ENCODE measurements at places on chromosomes 7 and 10.

- DNase-seq = no peak
Observed at GRCh38 chr10:49163741-49164140, 24.4 kb downstream of the TMEM273 start.

- no peak for DNase-seq
Observed at GRCh38 chr7:136938476-136938875, 70.0 kb downstream of the CHRM2 start.

DNA sequence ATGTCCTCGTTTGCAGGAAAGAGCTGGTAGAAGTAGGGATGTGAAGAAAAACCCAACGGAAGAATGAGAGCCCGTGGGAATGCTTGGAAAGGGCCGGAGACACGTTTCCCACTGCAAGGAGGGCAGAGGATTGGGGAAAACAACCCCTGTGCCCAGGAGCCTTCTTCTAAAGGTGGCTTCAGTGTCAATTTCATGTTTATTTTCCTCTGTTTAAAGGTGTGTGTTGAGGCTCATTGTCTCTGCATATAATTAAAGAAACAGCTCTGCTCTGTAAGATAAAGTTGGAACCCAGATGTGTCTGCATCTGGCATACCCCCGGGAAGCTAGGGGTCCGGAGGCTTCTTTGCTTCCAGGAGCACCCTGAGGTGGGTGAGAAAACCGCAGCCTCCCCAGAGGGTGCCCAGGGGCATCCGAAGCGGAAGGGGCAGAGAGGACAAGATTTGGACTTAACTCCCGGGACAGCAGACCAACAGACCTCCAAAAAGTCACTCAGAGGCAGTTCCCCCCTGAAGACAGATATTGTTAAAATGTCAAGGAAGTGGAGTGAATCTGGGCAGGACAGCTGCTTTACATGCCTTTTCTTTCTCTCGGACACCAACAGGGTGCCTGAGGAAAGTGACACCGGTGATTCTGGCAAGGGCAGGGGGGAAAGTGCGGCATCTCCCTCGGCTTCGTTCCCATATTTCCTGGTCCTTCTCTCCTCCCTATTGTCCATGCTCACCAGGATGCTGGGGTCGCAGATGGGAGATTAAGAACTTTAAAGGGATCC is 8.6 kb upstream of the GATA3 start:
- no peak for DNase-seq

GRCh38 chr10:68871731-68872342 is 29.3 kb upstream of the DDX50 start:
- DNase-seq = peak; percentile 27

- no peak for DNase-seq
Observed at GRCh38 chr10:72344932-72345331, 9.8 kb downstream of the DNAJB12 start.

- DNase-seq = no peak
Observed at GRCh38 chr10:106511917-106512316, 652.6 kb downstream of the SORCS1 start.

DNA sequence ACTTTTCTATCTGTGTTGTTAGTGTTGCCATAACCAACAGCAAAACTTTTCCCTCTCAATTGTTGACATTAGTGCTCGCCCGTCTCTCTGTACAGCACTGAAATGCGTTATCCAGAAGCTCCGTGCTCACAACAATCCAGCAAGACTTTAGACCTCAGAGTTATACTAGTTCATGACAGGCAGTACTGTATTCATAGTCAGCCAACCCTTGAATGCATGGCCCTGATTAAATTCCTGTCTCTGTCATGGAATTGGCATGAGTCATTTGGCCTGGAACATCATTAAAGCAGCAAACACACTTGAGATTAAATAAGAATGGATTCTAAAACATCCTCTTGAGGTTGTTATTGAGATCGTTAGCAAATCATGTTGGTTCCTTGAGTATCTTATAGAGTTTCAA is 405.5 kb upstream of the C7orf33 start:
- no peak for DNase-seq

DNA sequence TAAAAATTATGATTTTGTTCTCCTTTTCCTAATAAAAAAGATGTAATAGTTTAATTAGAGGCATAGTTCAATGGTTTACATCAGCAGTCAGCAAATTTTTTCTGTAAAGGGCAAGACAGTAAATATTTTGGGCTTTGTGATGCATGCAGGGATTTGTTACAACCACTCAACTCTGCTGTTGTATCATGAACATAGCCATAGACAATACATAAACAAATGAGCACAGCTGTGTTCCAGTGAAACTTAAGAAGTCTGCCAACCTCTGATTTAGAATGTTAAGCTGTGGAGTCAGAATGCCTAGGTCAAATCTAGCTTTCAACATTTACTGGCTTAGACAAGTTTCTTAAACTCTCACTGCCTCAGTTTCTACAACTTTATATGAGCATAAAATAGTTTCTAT is 31.6 kb downstream of the ASZ1 start:
- no peak for DNase-seq

DNA sequence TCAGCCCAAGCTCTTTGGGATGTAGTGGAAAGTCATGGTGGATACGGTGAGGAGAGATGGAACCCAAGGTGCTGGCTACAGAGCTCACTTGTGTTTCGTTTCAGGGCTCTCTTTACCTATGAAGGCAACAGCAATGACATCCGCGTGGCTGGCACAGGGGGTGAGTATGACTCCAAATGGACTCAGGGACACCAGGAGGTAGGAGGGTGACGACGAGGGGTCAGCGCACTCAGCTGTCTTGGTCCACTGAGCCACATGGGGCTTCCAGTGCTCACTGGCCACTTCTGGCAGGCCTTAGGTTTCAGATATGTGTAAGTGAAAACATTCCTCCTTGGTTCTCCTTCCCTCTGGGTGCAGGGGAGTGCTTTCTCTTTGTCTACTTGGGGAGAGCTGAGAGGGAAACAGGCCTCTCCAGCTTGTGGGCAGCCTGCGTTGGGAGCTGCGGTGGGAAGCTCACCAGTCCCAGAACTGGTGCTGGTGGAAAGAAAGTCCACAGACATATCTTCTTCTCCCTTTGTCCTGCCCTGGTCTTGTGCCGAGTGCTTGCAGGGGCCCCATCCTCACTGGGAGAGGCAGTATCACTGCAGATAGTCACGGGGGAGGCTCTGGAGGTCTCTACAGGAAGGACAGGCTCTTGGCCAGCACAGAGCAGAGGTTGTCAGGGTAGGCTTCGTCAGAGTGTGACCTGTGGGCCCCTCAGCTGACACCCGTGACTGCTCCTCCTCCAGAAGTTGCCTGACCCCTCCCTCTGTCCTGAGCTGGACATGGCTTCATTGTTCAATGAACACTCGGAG is 5.8 kb downstream of the DBNL start:
- DNase-seq = no peak

GRCh38 chr10:28082316-28082715 is 83.4 kb upstream of the ODAD2 start:
- no peak for DNase-seq

DNA sequence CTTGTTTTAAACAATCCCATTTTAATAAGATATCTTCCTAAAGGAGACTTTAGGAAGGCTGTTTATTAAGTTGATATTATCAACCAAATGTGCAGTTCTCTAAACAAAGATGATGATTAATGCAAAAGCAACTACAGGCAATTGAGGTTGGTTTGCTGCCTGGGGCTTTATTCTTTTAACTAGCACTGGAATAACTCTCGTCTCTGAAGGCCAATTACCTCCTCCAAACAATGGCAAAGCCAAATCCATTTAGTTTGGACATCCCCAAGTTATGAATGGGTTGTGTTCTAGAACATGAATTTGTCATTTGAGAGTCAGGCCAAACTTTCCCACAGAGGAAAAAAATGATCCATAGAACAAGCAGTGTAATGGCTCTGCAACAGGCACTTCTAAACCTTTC is 114.1 kb downstream of the SLC16A9 start:
- no peak for DNase-seq

DNA sequence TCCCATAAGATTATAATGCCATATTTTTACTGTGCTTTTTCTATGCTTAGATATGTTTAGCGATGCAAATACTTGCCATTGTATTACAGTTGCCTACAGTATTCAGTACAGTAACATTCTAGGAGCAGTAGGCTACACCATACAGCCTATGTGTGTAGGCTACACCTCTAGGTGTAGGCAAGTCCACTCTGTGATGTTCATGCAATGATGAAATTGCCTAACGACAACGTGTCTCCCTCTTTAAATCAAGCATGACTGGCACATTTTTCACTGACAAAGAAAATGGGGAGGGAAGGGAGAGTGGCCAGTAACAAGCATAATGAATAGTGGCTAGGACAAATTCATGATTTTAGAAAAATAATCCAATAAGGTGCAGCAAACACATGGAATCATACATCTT is 1.7 kb downstream of the NCAPG2 start:
- no peak for DNase-seq

DNA sequence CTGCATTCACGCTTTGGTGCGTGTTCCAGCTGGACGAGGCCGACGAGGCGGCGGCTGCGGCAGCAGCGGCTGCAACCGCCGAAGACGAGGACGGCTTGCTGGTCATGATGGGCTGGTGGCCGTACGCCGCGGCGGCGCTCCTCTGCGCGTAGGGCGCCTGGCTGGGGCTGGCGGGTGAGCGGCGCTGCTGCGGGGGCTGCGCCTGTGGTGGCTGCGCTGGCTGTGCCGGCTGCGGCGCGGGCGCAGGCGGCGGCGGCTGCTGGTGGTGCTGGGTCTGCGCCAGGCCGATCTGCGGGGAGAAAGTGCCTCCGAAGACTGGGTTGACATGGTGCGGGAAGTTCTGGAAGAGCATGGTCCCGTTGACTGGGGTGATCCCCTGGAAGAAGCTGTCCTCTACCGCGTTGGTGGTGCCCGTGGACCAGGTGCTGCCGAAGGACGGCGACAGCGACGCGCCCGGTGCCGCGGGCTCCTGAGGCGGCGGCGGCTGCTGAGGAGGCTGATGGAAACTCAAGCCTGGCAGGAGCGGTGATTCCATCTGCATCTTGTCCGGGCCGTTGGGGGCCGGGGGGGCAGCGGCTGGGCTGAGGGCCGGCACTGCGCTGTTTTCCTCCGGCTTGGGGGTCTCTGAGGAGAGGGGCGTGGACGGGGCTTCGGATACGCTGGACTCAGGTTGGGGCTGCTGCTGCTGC is 51.1 kb downstream of the CPEB3 start:
- peak; percentile 86 for DNase-seq

DNA sequence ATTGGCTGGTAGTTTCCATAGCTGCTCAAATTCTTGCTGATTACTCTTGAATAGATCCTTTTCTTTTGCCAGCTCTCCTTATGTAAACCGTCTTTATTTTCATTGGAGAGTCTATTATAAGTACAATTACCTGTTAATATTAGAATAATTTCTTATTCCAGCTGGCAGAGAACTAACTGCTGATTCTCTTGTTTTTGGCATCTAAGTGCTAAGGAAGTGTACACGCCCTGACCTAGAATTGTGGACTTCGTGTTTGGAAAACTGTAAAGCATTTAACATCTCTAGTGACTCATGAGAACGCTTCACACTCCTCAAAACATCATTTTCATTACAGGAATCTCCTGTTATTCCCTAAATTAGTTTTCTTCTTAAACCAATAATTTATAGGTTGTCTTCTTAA is 39.9 kb upstream of the FAM171A1 start:
- no peak for DNase-seq

DNA sequence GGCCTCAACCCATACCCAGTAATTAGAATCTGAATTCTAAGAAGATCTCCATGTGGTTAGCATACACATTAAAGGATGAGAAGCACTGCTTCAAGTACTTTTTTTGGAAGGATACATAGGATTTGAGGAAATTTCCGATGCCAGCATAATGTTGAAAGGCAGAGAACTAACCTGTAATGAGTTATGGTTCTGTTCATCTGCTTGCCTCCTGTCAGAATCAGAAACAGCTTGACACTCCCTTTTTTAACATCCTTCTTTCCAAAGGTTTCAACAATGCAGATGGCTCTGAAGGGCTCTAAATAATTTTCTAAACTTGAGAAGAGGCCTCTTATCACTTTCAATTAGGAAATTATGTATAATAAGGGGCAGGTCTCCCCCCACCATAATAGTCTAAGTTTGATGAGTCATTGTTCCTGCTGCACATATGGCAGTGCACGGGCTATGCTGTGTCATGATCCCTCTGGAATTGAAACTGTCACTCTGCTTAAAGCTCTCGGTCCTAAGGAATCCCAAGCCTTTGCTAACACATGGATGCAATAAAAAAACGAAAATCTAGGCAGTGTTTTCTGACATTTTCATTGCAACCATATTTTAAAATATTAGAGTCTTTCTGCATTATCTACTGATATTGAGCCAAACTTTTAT is 291.2 kb upstream of the FZD1 start:
- peak; percentile 9 for DNase-seq

- no peak for DNase-seq
Observed at GRCh38 chr10:27531336-27531847, 27.3 kb downstream of the RAB18 start.

DNA sequence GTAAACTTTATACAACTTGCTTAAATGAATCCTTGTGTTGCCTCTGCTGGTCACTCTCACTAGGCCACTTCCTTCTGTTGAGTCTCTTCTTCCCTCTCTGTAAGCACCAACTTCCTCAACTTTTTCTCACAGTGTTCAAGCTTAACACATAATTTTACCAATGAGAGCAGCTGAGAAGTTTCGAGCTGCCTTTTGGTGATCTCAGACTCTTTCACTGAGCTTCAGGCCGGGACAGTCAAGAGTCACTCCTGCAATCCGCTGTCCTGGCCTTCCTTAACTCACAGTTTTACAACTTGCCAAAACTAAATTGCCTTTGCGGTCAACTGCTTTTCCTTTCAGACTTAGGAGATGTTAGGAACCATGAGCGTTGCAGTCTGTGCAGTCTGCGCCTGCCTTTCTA is 47.4 kb downstream of the PRPF18 start:
- DNase-seq = no peak

DNA sequence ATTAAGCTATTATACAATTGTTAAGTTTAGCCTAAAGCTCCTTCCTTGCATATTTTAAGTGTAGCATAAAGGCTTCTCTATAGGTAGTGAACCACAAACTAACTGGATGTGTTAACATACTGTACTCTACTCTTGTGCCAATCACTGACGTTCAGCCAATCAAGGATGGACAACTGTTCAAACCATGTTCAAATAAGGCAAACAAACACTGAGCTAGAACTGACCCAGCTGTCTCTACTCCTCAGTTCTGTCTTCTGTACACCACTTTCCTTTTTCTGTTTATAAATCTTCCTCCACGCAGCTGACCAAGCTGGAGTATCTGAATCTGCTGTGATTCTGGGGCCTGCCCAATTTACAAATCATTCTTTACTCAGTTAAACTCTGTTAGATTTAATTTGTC is 188.7 kb upstream of the MBL2 start:
- no peak for DNase-seq

All from retina (tissue), 1 donor.